ENCODE measurements at places on chromosomes 7 and 10.

DNA sequence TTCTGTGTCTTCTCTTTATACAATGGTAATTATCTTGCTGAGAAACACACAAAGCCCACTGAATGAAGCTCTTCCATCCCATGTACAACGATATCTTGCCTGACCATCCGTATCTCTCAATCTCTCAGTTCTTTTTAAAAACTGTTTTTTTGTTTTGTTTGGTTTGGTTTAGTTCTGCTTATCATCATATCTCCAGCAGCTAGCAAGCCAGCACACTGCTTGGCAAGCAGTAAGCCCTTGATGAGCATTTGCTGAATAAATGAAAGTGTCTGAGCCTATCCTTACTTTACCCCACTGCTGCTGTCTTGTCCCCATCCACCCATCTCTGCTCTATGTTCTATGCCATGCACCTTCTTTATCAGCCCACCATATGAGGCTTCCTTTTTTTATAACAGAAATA lies 34.2 kb downstream of the ITGB1 start:
- DNase-seq: peak; percentile 68

DNA sequence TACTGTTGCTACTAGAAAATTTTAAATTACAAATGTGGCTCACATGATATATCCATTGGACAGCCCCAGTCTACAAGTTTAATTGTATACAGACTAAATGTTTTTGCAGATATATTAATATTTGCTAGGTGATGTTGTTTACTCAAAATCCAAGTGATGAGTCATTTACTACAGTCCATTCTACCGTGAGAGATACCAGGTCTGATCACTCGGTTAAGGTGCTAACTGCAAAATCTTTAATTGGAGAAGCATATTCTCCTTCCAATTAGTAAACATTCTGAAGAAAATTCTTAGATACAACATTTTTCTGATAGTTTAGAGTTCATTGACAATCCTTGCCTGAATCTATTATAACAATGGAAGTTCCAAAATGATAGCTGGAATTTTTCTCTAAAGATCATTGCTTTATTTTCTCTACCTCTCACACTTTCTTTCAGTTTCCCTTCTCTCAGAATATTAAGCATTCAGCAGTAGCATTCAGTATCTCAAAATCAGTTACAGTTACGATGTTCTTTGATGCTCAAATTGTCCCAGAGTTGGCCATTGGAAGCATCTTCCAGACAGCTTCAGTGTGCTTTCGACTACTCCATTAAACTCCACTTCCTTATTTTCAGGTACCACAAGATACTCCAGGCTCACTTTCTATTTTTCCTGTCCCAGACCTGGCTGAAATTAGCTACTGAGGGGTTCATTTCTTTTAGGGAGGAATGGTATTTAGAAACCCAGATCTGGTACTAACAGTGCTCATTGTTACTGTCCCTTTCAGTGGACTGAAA lies 2.3 kb downstream of the ABCB1 start:
- peak; percentile 72 for DNase-seq

GRCh38 chr10:112078003-112078402 lies 105.6 kb downstream of the GPAM start:
- DNase-seq: no peak

- peak; percentile 3 for DNase-seq
Observed at GRCh38 chr7:151012911-151013347, 11.4 kb downstream of the ATG9B start.
